AG04449 (cell line): ENCODE measurements at places on chromosomes 5 and 9.

GRCh38 chr9:136614967-136615623, 47.6 kb upstream of the EGFL7 start:
- no peak for DNase-seq

DNA sequence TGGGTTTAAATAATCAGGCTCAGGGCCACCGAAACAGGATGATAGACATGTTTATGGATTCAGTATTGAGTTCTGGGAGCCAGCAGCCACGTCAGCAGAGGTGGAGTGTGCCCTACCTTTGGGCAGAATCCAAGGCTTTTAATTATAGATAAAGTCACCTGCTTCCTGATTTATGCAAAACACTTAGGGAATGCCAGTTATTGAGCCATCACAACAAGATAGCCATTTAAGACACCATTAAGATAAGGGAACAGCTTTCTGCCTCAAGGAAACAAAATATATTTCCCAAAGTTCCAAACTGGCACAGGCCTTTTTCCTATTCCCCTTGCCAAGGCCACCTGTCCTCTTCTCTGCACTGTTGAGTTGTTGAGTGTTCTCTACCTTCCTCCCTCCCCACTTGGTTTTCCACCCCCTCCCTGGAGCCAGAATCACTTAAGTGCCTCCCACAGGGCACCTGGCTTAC, 2.4 kb downstream of the CCL28 start:
- no peak for DNase-seq

- no peak for DNase-seq
These were observed 494.5 kb upstream of the GRAMD2B start for GRCh38 chr5:125928663-125929062.

- no peak for DNase-seq
These were observed 17.4 kb downstream of the NRG2 start for GRCh38 chr5:140025736-140026135.

DNA sequence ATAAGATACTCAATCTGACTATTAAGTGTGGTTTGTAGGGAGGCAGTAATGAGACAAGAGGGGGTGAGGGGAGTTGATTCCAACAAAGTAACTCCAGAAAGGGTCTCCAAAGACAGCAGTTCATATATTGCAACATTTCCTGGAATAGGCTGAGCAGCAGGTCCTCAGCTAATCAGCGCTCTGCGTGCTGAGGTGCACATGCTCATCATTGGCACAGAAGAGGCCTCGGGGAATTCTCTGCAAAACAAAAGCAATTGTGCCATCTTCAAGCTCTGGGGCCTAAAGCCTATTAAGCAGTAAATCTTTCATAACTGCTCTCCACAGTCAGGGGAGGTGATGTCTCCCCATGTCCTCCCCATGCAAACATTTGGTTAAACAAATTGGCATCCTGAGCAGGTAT, 357.3 kb downstream of the SPOCK1 start:
- no peak for DNase-seq

- no peak for DNase-seq
These were observed 37.2 kb upstream of the SPDL1 start for GRCh38 chr5:169546346-169546745.

- DNase-seq, result no peak
These were observed 56.1 kb downstream of the WWC1 start for GRCh38 chr5:168347368-168348083.

- DNase-seq, result no peak
These were observed 54.6 kb downstream of the SUB1 start for GRCh38 chr5:32639943-32640342.

DNA sequence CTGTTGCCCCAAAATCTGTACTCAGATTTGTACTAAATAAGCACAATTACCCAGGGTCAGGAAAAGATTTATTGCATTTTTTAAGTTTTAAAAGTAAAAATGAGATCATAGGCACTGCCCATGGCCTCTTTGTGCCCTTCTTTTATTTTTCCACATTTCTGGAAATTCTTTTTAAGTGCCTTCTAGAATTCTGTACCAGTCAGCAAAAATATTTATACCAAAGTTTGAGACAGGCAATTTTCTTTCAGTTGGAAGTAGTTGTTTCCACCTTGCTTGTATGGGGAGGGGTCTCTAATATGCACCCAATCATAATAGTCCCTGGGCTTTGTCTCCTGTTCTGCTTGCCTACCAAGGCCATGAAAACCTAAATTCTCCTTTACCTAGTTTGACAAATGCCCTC, 5.6 kb upstream of the RNF20 start:
- DNase-seq, result no peak

DNA sequence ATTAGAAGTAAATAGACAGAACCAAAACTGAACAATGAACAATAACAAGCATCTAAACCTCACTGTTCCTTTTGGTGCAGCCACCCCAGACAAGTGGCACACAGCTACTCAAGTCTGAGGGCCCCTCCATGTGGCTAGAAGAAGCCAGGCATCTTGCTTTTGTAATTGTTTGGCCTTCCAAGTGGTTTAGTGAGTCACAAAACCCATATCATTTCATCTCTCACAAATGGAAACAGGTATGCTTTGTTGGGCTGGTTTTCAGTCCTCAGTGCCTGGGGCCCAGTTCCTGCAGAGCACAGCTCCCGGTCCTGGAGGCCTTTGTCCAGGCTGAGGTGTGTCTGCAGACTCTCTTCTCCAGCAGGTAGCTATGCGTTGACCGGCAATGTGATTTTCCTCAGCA, 16.7 kb downstream of the PRLR start:
- no peak for DNase-seq

- DNase-seq, result no peak
These were observed 5.2 kb downstream of the BTNL9 start for GRCh38 chr5:181045316-181045715.

DNA sequence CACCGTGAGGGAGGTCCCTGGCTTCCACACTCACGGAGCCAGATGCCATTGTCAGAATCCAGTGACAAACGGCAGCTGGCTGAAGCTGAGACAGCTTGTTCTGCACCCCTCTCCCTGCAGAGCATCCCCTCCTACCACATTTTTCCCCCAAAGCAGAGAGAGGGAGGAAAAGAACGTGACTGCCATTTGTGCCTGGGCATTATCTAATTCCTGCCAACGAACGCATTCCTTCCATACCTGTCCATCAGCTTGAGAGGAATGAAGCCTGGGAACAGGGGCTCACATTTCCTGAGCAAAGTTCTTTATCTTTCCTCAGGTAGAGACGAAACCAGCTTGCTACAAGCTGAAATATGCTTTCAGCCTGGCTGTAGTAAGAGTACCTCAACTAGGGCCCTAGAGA, 175.4 kb downstream of the SLIT3 start:
- DNase-seq, result no peak

- DNase-seq, result no peak
These were observed 24.9 kb downstream of the TCF7 start for GRCh38 chr5:134139377-134139851.

- DNase-seq, result no peak
These were observed 57.7 kb downstream of the PDE4D start for GRCh38 chr5:59835800-59836199.

GRCh38 chr5:91864962-91865361, 481.8 kb upstream of the ARRDC3 start:
- DNase-seq, result no peak

- no peak for DNase-seq
These were observed 40.0 kb downstream of the EBF1 start for GRCh38 chr5:159059722-159060121.

DNA sequence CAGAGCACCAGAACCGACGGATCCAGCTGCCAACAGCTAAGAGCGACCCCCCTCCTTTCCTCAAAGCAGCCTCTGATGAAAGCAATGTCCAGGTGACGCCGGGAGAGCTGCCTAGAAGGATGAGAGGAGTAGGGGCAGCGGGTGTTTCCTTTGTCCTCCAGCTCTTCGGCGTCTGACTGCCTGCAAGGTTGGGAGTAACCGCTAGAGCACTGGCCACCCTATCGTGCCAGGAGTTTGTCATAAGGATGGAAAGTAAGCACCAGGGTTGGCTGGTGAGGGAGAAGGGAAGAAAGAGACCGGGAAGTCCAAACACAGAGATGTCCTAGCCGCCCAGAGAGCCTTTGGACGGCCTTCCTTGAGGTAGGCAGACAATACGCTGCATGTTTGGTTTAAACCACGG, 10.8 kb downstream of the MRPL36 start:
- no peak for DNase-seq

DNA sequence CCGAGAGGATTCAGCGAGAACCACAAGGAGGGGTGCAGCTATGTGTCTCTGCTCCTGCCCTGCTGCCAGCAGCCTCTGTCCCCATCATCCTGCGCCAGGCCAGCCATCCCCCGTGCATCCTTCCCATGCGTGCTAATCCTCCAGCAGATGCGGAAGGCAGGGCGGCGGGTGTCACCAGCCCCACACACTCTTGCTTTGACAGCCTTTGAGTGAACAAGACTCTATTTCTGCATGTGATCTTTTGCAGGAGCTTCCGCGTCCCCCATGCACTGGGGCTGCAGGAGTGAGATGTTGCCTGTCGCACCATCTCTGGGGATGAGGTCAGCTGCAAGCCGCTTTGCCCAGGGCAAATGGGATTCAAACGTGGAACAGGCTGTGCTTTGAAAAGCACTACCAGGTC, 58.0 kb upstream of the OLFM1 start:
- DNase-seq, result no peak

- DNase-seq, result no peak
These were observed 320.1 kb downstream of the MTRR start for GRCh38 chr5:8188874-8189565.

DNA sequence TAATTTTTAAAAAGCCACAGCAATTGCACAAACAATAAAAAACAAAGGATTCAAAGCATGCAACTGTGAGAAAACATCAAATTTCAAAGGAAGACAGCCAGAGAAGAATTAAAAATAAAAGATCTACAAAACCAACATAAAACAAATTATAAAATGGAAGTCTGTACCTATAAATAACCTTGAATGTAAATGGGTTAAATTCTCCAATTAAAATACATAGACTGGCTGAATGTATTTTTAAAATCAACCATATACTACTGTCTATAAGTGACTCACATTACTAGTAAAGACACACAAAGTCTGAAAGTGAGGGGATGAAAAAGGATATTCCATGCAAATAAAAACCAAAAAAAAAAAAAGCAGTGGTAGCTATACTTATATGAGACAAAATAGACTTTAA, 33.7 kb downstream of the BTNL8 start:
- no peak for DNase-seq

- no peak for DNase-seq
These were observed 17.3 kb downstream of the CSF1R start for GRCh38 chr5:150068961-150069645.

DNA sequence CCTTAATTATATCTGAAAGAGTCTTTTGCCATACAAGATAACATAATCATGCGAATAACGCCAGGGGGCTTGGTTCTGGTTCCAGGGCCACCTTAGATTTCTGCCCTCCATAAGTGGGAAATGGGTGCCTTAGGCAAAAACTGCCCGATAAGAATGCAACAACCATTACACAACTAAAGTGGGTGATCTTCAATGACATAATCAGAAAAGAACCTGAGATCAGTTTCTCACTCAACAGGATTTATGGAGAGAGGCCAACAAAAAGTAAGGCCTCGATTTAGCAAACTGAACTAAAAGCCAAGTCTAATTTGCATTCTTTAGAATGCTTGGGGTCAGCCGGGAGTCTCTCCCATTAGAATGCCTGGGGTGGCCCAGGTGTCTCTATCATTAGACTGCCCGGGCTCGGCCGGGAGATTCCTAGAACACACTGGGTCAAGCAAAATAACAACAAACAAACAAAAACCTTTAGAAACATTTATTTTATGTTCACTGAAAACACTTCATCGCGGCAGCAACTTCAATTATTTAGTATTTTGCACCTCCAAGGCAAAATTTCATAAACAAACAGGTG, 194.8 kb downstream of the AUH start:
- peak; percentile 42 for DNase-seq

- no peak for DNase-seq
These were observed 566.8 kb upstream of the DMAC1 start for GRCh38 chr9:8366161-8366926.

- DNase-seq, result no peak
These were observed 460.8 kb downstream of the CDH10 start for GRCh38 chr5:24183981-24184380.

GRCh38 chr5:90632791-90633190, 74.2 kb downstream of the ADGRV1 start:
- no peak for DNase-seq
